ENCODE measurements at places on chromosomes 2 and 18. TPM values are rescaled to one million over a fixed set of nuclear protein-coding genes. Genes with fewer than 3 reads are reported as not detected.

Gene CWC22
- 13.6 TPM for total RNA-seq

Gene PXDN
- total RNA-seq, result 31.1 TPM

Gene CRYBA2
- total RNA-seq, result not detected

Gene HOXD11
- not detected for total RNA-seq

Gene DQX1
- total RNA-seq, result 0.43 TPM

Gene PRSS56
- total RNA-seq, result not detected

Gene HTR2B
- total RNA-seq, result 0.14 TPM

Gene IL37
- total RNA-seq, result 0.29 TPM

Gene PSMA8
- total RNA-seq, result not detected

Gene GALNT13
- 0.23 TPM for total RNA-seq

Gene TEX261
- 62.8 TPM for total RNA-seq

Gene SERPINB4
- not detected for total RNA-seq

All from mucosa of gallbladder (tissue), 1 donor.